Metanephros (tissue), 2 donors: ENCODE measurements at places on chromosomes 12 and 14. TPM values are rescaled to one million over a fixed set of nuclear protein-coding genes. Genes with fewer than 3 reads are reported as not detected.

Gene KRT78
- not detected for total RNA-seq

Gene KLC1
- total RNA-seq: 167 TPM

Gene AMDHD1
- total RNA-seq: 0.88 TPM

Gene PTPRB
- total RNA-seq: 40.4 TPM

Gene SRRM4
- total RNA-seq: 0.06 TPM

Gene CLEC7A
- 4.7 TPM for total RNA-seq

Gene MDP1
- total RNA-seq: 14.4 TPM

Gene PRPH
- 0.18 TPM for total RNA-seq

Gene TC2N
- 22.1 TPM for total RNA-seq

Gene DCN
- 388 TPM for total RNA-seq

Gene CCDC177
- not detected for total RNA-seq

Gene CLEC12A
- total RNA-seq: 5.2 TPM

Gene IL25
- total RNA-seq: not detected

Gene ARMH4
- 38.0 TPM for total RNA-seq

Gene EIF2B1
- total RNA-seq: 46.5 TPM

Gene EPYC
- not detected for total RNA-seq

Gene NTF3
- 5.7 TPM for total RNA-seq

Gene HOXC6
- 17.0 TPM for total RNA-seq

Gene DDN
- 23.6 TPM for total RNA-seq

Gene ERP27
- total RNA-seq: 14.0 TPM
